ENCODE measurements at places on chromosomes 11 and 22. TPM values are rescaled to one million over a fixed set of nuclear protein-coding genes. Genes with fewer than 3 reads are reported as not detected.

Gene APOBEC3F
- 4.9 TPM for total RNA-seq

Gene BSX
- total RNA-seq: not detected

Gene NR1H3
- 7.6 TPM for total RNA-seq

Gene SLC17A6
- total RNA-seq: not detected

Gene P2RY6
- total RNA-seq: 1.1 TPM

Gene OR51B5
- not detected for total RNA-seq

Gene ARRB1
- 224 TPM for total RNA-seq

Gene FOLR3
- total RNA-seq: not detected

Gene PTPRCAP
- total RNA-seq: 2.2 TPM

Gene ACTN3
- not detected for total RNA-seq

Gene CDC42EP2
- total RNA-seq: 48.0 TPM

Gene OR52K1
- total RNA-seq: not detected

Gene BLID
- total RNA-seq: 1.0 TPM

- no peak for DNase-seq
These were observed 997 bp downstream of the TST start for GRCh38 chr22:37018086-37018814.

DNA sequence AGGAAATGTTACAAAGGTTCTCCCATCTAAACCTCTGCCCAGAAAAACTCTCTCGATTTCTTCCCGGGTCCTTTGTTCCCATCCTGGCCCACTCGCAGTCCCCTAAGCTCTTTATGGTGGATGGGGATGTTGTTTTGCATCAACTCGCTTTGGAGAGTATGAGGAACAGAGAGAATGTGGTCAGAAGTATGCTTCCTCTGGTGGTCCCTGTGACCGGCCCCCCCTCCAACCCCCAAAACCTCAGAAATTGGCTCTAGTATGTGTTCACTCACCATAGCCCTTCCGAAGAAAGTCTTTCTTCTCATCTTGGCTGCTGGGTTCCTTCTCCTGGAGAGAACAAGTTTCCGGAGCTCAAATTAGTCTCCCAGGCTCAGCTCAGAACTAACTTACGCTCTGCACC is 54.4 kb downstream of the GRAMD1B start:
- no peak for DNase-seq

GRCh38 chr11:86021377-86021776 is 47.5 kb downstream of the PICALM start:
- DNase-seq: no peak

DNA sequence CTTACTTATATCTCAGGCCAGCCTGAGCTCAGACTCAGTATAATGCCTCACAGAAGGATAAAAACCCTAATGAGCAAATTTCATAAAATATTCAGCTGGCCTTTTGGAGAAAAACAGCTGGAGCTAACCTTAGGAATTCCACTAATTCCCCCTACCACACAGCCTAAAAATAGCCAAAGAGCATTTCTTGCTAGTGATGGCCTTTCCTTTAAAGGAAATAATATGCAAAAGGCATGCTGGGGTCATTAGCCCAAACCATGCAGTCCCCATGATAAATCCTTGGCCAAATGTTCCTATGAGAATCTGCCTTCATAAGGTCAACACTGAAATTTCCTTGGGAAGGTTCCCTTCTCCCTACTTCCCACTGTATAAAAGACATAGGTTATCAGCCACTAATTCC is 38.2 kb downstream of the SYTL2 start:
- DNase-seq: no peak

- DNase-seq: no peak
These were observed 30.2 kb upstream of the FBXO3 start for GRCh38 chr11:33804471-33804870.

GRCh38 chr11:127073621-127074020 is 73.1 kb upstream of the KIRREL3 start:
- no peak for DNase-seq

GRCh38 chr22:29717789-29718188 is 2.0 kb upstream of the CABP7 start:
- no peak for DNase-seq

- DNase-seq: no peak
These were observed 1.8 kb downstream of the TPST2 start for GRCh38 chr22:26587991-26588613.

DNA sequence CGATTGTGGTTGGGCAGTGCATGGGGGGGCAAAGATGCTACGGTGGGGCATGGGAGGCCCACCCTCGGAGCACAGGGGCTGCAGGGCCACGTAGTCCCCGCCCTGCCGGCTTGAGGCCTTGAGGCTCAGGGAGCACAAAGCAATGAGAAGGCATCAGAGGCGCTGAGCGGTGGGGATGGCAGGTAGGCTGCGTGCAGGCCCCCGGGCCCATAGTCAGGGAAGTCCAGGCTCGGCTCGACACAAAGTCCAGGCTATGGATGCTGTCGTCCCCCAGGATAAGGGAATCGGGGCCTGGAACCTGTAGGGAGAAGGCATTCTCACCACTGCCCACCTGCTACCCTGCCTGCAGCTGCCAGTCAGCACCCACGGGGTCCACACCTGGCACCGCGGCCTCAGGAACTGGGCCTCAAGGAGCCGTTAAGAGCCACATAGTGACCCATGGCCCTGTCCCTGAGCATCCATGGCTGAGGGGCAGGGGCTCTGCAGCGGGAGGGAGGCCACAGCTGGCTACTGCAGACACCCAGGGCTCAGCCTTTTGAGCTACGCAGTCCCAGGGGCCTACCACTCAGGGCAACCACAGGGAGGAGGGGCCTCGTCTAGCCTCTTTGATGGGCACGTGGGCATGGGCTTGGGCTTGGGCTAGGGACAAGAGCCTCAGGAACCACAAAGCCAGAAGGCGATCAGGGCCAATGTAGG is 179.7 kb downstream of the IGLL1 start:
- no peak for DNase-seq

GRCh38 chr11:8839306-8839956 is 71.6 kb upstream of the AKIP1 start:
- DNase-seq: no peak

GRCh38 chr11:67041602-67042001 is 15.0 kb upstream of the RHOD start:
- no peak for DNase-seq

GRCh38 chr22:40055143-40055883 is 60.6 kb downstream of the FAM83F start:
- no peak for DNase-seq

DNA sequence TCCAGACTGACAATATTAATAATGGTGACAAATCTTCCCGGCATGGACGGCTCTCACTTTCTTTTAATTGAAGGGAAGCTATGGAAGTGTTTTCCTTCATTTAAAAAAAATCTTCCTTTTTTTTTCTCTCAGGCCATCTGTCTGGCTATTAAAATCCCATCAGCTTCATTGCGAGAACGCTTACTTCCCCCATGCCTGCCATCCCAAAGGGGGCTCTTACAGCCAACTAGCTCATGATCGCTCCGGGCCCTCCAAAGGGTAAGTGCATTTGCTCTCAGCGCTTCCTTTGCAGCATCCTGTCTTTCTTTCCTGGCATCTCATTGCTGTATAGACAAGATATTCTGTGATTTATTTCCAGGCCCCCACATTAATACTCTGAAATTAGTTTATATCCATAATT is 20.7 kb downstream of the CACNG2 start:
- no peak for DNase-seq

- no peak for DNase-seq
These were observed 2.6 kb downstream of the C11orf21 start for GRCh38 chr11:2298795-2299761.

DNA sequence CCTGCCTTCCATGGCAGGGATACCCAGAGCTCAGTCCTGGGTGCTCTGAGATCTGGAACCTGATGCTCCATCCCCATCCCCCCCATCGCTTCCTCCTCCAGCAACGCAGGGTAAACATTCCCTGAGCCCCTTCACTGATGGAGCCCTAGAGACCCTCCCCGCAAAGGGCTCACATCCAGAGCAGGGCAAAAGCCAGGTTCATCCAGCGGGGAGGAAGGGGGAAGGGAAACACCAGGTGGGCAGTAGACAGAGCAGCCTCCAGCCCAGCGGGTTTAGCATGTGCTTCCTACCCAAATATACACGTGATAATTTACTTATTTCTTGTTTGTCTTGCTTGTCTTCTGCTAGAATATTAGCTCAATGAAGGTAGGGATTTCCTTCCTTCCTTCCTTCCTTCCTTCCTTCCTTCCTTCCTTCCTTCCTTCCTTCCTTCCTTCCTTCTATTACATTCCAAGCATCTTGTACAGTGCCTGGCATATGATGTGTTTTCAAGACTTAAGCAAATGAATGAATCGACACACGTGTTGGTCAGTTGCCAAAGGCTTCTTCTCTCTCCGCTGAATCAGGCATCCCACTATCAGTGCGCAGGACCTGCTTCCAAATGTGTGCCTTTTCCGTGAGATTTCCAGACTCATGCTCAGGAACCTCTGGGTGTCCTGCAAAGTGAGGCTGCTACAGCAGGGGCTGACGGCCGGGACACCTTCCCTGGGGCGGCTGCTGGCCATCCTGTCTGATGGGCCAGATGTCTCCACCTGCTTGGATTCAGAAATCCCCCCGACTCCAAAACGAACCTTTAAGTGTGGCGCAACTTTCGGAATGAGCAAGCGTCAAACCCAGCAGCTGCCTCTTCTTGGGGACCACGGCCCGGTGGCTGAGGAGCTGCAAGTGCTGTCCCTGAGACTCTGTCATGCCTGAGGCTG is 955.1 kb downstream of the BRD1 start:
- no peak for DNase-seq

GRCh38 chr22:50490531-50491308 is 4.1 kb downstream of the MIOX start:
- no peak for DNase-seq

GRCh38 chr22:36772451-36772850 is 3.5 kb downstream of the IFT27 start:
- no peak for DNase-seq

DNA sequence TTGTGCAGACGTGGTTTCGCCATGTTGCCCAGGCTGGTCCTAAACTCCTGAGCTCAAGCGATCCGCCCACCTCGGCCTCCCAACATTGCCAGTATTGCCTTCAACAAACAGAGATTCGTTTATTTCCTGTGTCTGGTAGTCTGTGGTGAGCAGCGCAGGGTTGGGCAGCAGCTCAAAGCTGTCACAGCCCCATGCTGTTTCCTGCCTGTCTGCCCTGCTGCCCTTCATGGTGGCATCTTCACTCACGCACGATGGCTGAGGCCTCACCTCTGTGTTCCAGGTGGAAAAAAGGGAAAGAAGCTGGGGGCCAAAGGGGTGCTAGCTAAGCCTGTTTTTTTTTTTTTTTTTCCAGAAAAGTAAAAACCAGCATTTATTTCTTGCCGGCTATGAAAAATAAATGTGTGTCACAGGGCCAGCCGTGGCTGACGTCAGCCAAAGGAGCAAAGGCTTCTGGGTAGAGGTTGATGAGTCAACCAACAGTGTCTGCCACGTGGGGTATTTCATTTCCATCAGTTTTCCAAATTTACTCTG is 28.8 kb downstream of the TBC1D22A start:
- DNase-seq: no peak

DNA sequence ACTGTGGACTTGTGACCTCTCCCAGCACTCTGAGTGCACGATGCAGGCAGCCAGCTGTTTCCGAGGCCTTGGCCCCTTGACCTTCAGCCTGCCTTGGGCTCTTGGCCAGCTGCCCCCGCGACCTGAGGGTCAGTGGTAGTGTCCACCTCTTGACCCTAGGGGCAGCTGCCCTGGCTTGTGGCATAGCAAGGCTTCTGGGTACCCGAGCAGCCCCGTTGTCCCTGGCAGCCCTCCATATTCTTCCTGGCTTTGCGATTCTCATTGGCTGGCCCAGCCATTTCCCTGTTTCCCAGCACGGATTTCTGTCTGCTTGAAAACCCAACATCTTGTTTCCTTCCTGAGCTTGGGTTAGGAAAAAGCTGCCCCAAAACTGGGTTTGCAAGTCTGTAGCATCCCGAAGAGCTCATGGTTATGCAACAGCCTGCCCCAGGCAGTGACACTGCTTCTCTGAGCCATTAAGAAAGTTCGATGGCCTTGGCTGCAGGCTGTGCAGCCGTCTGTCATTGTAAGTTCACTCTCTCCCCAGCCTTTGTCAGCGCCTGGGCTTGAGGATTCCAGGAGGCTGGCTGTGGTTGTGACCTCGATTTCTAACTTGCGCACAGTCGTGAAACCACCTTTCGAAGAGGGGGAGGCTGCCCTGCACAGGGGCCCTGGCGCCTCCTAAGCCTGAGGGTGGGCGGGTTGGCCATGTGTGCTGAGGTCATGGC is 48.8 kb downstream of the FBLN1 start:
- no peak for DNase-seq

GRCh38 chr11:61539006-61539405 is 30.5 kb downstream of the LRRC10B start:
- DNase-seq: no peak

DNA sequence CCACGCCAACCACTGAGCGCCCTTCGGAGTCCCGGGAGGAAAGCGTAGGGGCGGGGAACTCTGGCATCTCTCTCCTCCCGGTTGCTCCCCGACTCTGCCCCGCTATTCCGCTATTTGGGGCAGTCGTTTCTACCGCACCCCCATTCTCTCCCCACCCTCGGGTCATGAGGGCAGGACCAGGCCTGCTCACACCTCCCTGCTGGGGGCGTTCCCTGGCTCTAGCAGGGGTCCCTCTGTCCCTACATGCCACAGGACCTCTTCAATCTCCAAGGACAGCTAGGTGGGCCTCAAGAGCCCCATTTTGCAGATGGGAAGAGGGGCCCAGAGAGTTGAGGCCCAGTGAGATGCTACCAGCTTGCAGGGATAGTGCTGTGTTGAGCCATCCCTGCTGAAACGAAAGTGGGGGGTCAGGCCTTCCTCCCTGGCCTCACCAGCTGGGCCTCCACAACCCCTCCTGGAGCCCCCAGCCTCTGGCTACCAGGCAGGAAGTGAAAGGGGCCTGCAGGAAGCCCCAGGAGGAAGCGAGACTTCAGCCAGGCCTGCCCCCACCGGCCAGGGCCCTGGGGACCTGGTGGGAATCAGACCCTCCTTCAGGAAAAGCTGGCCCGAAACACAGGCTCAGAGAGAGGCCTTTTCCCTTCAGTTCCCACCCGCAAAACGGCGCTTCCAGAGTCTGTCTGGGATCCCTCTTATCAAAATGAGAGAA is 5.5 kb upstream of the SHISA8 start:
- no peak for DNase-seq

GRCh38 chr11:115458877-115459276 is 45.3 kb downstream of the CADM1 start:
- DNase-seq: no peak

- DNase-seq: no peak
These were observed 4.9 kb downstream of the LRP4 start for GRCh38 chr11:46913484-46913883.

GRCh38 chr11:90732486-90732885 is 509.6 kb upstream of the CHORDC1 start:
- no peak for DNase-seq

- no peak for DNase-seq
These were observed 13.2 kb upstream of the CSF2RB start for GRCh38 chr22:36900225-36900624.
